ENCODE measurements at places on chromosomes 1 and 21.
A peak's percentile ranks its signal among the peaks of the same experiment; 100 is the strongest.

- no peak for DNase-seq
Measured at GRCh38 chr1:34970220-34970735, 14.9 kb downstream of the TMEM35B start.

DNA sequence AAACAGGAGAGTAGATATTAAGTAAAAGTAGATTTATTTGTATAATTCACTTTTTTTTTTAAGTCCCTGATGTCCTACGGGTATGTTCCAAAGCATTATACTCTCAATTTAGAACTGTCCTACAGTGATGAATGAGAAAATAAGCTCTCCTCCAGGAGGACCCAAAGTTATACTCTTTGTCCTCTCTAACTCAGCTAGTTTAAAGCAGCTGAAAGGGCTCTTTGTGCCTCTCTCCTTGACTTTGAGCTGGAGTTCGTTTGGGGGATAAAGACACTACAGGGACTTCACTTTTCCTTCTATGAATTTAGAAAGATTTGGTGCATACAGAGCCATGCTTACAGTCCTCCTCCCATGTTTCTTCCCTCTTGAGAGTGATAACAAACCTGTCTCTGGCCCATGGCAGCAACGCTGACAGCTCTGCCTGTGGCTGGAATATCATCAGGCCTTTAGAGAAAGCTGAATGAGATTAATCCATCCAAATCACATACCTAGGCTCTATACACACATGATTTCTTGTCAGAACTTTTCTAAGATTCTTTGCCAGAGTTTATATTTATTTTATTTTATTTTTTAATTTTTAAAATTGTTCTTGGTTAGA lies 134.3 kb downstream of the PIK3R3 start:
- DNase-seq = no peak

GRCh38 chr1:234605983-234606783 lies 3.8 kb downstream of the IRF2BP2 start:
- DNase-seq = peak; percentile 62

DNA sequence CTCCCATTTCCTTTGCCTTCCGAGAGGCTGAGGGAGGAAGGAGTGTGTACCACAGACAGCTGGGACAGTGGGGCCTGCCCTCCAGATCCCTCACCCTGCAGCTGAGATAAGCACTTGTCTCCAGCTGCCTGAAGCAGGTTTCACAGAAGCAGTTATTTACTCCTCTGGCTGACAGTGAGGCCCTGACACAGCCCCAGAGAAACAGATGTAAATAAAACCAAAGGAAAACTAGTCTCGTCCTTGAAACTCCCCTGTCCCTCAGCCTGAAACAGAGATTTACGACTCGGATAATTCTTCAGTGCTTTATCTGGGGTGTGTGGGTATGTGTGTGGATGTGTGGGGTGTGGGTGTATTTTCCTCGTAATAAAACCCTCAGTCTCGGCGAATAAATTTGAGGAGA lies 181.1 kb downstream of the IGSF21 start:
- no peak for DNase-seq

DNA sequence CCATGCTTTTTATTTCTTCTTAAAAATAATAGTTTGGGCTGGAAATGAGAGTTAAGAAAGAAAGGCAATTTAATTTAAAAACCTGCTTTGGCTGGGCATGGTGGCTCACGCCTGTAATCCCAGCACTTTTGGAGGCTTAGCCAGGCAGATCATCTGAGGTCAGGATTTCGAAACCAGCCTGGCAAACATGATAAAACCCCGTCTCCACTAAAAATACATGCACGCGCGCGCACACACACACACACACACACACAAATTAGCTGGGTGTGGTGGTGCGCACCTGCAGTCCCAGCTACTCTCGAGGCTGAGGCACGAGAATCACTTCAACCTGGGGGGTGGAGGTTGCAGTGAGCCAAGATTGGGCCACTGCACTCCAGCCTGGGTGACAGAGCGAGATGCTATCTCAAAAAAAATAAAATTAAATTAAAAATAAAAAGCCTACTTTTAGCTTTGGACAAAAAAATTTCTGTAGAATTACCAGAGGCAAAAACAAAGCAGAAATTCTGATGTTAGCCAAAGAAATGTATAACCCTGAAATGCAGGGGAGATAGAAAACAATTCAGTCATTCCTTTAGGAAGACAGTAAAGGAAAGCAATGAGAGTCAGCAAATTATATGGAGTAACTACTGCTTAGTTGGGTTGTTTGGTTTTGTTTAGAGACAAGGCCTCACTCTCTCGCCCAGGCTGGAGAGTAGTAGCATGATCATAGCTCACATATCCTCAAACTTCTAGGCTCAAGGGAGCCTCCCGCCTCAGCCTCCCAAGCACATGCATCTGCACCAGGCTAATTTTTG lies 15.7 kb upstream of the IPP start:
- DNase-seq = no peak

DNA sequence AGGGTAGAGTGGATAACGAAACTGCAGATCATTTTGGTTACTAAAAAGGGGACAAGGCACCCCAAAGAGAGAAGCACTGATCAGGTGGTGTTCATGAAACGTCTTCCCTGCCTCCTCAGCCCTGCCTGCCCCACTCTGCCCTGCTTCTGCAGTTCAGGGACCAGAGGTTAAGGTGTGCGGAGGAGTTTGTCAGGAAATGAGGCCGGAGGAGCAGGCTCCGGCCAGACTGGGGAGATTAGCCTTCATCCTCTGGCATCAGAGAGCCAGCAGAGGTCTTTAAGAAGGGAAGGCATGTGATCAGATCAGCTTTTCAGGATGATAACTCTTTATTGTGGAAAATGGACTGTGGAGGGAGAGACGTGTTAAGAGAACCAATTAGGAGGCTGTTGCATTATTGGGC lies 291.9 kb upstream of the NR5A2 start:
- no peak for DNase-seq

DNA sequence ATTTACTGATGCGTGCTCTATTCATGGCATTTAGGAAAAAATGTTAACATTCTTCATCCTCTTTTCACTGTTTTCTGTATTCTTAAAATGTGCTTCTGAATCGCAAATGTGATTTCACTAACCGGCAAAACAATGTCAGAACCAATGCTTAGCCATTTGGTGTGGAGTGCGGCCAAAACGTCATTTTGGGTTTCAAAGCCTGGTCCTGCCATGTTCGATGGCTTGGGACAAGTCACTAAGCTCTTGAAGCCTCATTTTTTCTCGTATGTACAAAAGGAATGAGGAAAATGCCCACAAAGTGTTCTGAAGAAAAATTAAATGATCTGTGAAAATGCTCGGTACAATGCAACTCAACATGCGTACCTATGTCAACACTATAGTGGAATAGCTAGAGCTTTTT lies 175.3 kb downstream of the APP start:
- DNase-seq = no peak

DNA sequence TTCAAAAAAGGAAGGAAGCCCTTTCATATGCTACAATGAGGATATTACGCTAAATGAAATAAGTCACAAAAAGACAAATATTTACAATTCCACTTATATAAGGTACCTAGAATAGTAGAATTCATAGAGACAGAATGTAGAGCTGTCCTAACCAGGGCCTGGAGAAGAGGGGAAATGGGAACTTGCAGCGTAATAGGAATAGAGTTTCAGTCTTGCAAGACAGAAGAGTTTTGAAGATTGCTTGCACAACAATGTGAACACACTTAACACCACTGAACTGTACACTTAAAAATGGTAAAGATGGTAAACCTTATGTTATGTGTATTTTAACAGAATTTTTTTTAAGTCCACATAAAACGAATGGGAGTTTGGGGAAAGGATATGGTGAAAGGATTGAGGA lies 2.9 kb downstream of the CD1B start:
- no peak for DNase-seq

All from Right ventricle myocardium superior (tissue), 1 donor.